ENCODE measurements at places on chromosomes 7 and 10. TPM values are rescaled to one million over a fixed set of nuclear protein-coding genes. Genes with fewer than 3 reads are reported as not detected.

ZCWPW1 gene
- total RNA-seq: 2.2 TPM

GPR26 gene
- not detected for total RNA-seq

CPA2 gene
- total RNA-seq: not detected

CLRN3 gene
- not detected for total RNA-seq

ITGB1 gene
- total RNA-seq: 1,742 TPM

INA gene
- total RNA-seq: 0.29 TPM

GFRA1 gene
- total RNA-seq: 76.6 TPM

RSPH10B2 gene
- total RNA-seq: under 0.01 TPM

DLX6 gene
- total RNA-seq: 1.1 TPM

MMD2 gene
- not detected for total RNA-seq

GIMAP8 gene
- total RNA-seq: not detected

DNA sequence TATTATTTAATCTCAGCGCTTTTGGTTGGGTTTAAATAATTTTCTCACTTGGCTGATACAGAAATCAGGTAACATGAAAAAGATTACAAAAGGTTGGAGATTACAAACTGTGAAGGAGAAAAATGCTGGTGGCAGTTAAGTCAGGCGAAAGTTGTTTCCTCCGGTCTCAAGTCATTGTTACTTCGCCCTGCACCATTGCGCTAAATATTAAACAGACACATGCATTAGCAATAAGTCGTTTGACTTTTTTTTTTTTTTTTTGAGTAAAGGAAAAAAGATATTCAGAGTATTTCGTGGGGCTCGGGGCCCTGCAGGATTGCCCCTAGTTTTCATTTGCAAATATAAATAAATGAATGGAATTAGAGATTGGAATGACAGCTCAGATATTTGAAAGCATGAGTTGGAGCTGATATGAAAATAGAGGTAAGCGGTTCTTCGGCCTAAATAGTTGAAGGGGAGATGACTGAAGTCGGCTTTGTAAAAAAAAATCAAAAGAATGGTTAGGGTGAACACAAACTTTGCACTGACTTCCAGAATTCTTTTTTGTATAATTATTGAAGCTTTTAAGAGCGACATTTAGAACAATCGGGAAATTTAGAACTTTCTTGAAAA lies 914 bp downstream of the SDHAF3 start:
- no peak for DNase-seq

GRCh38 chr7:129559564-129559963 lies 52.0 kb upstream of the NRF1 start:
- no peak for DNase-seq

GRCh38 chr7:100213672-100214071 lies 6.1 kb upstream of the PVRIG start:
- no peak for DNase-seq

- DNase-seq: peak; percentile 76
Observed at GRCh38 chr7:15921576-15921975, 235.1 kb upstream of the MEOX2 start.

- no peak for DNase-seq
Observed at GRCh38 chr10:34723750-34724149, 91.3 kb downstream of the PARD3 start.

GRCh38 chr7:44645254-44645653 lies 38.8 kb downstream of the OGDH start:
- DNase-seq: no peak

GRCh38 chr10:72875250-72876055 lies 18.1 kb upstream of the OIT3 start:
- DNase-seq: no peak

DNA sequence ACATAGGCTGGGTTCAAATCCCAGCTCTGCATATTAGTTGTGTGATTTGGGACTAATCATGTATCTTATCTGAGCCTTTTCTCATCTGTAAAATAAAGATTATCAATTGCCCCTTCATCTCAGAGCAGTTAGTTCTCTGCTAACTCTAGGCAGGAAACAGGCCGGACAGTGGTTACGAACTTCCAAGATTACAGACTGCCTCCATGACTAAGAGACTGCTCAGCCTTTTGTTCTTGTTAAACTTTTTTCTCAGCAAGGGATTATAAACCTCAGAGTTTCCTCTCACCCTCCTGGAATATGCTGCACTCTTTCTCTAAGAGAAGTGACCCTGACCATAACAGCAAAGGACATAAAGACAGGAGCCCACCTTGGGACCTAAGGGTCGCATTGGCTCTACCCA lies 52.5 kb upstream of the NFKB2 start:
- DNase-seq: peak; percentile 74

GRCh38 chr7:137682596-137682995 lies 164.2 kb downstream of the DGKI start:
- peak; percentile 72 for DNase-seq

DNA sequence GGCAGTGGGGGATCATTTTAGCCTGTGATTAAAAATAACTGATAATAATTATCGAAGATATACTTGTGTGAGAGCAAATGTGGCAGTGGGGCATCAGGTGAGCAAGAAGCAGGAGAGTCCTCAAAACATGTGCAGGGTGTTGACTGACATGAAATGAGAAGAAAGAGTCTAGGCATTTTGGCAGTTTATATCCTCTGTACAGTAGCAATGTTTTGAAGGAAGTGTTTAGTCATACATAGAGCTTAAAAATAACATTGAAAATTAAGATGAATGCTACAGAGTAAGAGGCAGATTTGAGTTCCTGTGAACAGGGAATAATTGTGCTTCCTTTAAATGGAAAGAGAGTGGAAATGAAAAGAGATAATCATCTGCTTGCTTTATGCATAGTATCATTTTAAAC lies 47.4 kb downstream of the VPS50 start:
- DNase-seq: no peak

DNA sequence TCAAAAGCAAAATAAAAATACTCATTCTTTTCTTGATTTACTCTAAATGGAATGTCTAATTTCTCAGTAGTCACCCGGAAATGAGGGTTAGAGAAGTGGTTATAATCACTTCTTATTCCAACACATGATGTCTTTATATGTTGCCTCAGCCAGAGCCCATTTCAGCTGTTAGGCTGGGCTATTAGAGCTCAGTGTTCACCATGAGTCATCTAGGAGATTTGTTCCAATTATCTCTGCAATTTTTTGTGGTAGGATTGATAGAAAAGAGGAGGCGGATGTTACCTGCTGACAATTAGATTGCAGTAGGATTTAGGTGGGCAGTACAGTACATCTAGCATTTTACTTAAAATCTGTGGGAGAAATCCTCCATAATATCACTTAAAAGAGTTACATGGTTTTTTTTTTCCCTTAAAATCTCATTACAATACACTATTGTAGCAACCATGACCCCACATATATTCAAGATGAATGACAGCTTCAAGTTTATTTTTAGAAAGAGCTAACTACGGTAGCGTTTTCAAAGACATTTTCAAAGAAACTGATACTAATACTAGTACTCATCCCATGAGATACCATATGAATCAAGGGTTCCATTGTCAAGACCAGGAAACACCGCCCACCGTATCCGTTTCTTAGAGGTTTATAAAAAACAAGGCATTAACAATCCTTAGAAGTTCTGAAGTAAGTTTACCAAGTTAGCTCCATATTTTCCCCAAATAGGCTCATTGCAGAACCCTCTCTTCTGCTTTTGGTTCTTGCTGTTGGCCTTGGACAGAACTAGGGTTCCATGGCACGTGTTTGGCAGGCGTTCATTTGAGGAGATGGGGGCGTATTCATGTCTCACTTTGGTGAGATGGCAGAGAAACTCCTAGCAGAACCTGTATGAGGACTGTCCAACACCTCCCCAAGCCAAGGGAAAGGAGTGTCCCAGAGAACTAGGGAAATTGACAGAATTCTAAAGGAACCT lies 10.4 kb downstream of the CPA2 start:
- DNase-seq: peak; percentile 95

GRCh38 chr7:22250390-22250789 lies 106.6 kb downstream of the RAPGEF5 start:
- DNase-seq: no peak

- DNase-seq: no peak
Observed at GRCh38 chr10:96333101-96333500, 25.7 kb downstream of the OPALIN start.

DNA sequence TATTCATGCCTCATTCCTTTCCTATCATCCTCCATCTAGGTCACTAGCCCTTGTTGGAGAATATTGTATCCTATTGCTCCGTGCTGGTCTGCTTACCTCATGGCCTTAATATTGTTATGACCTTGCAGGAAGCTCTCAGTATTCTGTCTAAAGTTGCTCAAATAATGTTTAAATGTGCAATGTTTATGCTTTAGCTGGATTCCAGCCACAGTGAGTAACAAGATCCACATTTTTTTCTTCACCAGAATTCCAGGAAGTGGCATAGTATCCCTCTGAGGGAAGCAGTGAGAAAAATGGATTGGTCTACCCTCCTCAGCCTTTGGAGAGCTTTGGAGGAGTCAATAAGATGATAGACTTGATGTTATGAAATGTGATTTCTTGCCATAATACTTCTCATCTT lies 402.6 kb downstream of the NRG3 start:
- no peak for DNase-seq

- no peak for DNase-seq
Observed at GRCh38 chr10:43296320-43296719, 29.5 kb upstream of the RASGEF1A start.

DNA sequence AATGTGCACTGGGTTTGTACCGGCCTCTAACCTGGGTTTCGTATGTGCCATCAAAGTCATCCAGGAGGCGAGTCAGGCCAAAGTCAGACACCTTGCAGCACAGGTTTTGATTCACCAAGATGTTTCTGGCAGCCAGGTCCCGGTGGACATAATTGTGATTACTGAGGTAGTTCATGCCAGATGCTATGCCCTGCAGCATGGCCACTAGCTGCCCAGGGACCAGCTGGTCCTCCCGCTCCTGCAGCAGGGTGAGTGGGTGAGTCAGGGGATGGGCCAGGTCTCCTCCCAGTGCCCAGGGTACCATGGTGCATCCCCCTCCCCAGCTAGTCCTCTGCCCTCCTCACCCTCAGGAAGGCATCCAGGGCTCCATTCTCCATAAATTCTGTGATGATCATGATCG lies 13.6 kb downstream of the ZYX start:
- peak; percentile 79 for DNase-seq

GRCh38 chr7:56062382-56062781 lies 1.7 kb upstream of the SUMF2 start:
- peak; percentile 86 for DNase-seq

GRCh38 chr7:131726031-131726430 lies 169.6 kb upstream of the PODXL start:
- no peak for DNase-seq

DNA sequence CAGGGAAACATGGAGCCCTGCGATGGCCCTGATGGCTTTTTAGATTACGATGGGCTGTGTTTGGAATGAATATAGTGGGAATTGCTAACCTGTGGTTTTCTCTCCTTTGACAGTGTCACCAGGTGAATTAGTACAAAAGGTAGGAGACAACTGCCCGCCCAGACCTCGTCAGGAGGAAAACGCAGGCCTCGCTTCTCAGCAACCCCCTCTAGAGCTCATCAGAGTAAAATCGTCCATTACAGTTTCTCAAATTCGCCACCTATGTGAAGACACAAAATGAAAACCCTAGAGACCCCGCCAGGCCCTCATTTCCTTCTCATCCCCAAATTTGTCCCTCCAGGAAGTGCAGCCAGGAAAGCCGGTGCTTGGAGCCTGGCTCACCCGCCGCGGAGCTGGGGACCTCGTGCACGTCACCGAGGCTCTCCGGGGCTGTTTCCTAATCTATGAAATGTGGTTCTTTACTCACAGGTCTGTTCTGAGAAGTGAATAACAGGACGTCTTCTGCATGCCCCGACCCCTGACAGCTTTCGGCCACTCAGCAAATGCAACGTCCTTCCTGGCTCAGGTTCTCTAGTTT lies 143.7 kb downstream of the VIPR2 start:
- no peak for DNase-seq

- no peak for DNase-seq
Observed at GRCh38 chr7:50762337-50762736, 20.4 kb downstream of the GRB10 start.

DNA sequence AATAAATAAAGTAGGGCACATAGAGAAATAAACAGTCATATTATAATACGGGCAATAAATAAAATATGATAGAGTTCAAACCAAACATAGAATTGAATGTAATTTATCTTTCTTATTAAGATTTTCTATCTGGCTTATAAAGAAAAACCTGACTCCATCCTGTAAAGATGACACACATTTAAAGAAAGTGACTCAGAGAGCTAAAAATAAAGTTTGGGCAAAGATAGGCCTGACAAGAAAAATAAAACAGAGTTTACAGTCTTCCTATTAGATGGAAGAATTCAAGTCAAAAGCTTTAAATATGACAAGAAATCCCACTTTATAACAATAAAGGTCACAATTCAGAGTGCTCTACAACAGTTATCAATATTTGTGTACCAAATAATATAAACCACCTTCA lies 580.6 kb downstream of the PHTF2 start:
- no peak for DNase-seq

- DNase-seq: no peak
Observed at GRCh38 chr7:6628045-6628444, 9.1 kb upstream of the ZNF316 start.

- no peak for DNase-seq
Observed at GRCh38 chr10:20811131-20811530, 86.0 kb downstream of the NEBL start.

- DNase-seq: peak; percentile 23
Observed at GRCh38 chr7:28685242-28685643, 272.9 kb downstream of the TRIL start.

DNA sequence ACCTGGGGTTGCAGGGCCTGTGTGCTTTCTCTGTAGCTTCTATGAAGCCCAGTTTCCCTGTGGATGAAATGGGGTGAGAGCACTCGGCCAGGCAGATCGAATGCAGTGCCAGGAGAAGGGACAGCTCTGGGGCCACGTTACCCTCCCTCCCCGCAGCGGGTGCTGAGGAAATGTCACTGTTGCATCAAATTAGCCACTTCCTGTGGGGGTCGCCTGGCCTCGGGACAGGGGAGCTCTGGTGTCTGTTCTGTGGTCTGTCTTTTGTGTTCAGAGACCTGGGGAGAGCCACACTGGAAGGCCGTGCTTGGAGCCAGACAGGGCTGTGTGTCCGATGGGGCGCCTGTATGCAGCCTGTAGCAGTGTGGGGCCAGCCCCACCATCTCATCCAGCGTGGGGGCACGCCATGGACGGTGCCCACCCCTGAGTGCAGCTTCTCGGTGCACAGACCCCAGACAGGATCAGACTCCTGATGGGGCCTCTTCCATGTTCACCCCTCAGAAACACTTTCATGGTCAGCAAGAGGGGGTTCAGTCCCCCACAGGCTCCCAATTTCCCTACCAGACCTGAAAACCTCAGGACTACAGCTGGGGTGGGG lies 13.6 kb downstream of the TTYH3 start:
- peak; percentile 91 for DNase-seq
